Peyer's patch (tissue), 4 donors: ENCODE measurements at places on chromosomes 6 and 20. TPM values are rescaled to one million over a fixed set of nuclear protein-coding genes. Genes with fewer than 3 reads are reported as not detected.

WFDC13 gene
- not detected for total RNA-seq

EEF1E1 gene
- total RNA-seq = 15.5 TPM

FKBP1C gene
- 1.6 TPM for total RNA-seq

JAG1 gene
- 59.7 TPM for total RNA-seq

TNF gene
- not detected for total RNA-seq
